ENCODE measurements at places on chromosomes 6 and 20.
A peak's percentile ranks its signal among the peaks of the same experiment; 100 is the strongest.

DNA sequence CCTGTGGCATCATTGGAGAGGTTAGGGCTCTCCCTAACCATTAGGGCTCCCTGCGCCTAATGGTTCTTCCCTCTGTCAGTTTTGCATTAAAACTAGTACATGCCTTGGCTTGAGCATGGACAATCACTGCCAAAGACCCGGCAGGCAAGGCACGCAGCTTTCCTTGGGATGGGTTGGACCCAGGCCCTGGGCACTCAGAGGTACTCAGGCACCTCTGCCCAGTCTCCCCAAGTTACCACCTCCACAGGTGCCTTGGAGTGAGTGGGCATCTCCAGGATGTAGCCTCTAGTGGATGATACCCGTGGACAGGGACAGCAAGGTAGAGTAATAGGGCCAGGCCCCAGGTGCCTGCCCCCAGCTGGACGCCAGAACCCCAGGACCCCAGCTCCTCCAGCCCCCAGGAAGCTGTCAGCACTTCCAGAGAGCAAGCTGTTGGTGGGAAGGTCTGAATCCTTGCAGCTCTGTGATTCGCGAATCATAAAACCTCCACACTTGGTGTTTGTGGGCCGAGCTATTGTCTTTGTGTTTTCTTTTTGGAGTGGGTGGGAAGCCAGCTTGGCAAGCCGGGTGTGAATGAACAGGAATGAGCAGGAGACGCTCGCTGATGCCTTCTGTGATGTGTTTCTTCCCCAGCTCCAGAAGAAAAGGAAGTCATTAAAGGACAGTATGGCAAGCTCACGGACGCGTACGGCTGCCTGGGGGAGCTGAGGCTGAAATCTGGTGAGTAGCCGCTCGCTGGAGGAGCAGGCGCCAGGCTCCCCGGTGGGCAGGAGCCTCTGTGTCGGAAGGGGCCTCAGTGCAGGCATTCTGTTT, 35.1 kb downstream of the SYNJ2 start:
- no peak for DNase-seq

GRCh38 chr6:136920216-136920615, 1.9 kb upstream of the SLC35D3 start:
- DNase-seq, result no peak

GRCh38 chr6:21508753-21509152, 84.8 kb upstream of the SOX4 start:
- no peak for DNase-seq

DNA sequence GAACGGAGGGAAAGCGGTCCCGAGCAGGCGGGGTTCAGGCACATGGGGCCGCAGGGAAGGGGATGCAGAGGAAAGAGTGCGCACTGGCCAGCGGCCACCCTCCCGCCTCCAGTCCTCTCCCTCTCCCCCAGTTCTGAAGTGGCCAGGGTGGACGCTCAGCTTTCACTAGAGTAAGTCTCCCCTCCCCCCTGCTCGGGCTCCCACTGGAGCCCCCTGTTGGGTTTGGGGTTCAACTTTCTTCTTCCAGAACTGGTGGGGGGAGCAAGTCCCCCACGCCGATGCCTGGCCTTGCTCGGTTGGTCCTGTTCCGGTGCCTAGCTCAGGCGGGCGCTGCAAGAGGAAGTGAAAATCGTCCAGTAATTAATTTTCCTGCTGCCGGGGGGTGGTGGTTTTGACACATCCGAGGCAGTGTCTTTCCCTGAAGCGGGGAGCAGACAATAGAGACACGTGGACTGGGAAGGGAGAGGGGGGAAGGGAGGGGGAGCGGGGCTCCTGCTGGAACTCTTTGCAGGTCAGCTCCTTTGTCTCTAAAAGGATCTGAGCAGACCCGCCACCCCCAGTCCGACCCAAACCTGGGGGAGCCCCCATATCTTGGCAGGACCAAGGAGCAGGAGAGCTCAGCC, 824 bp upstream of the SCRT2 start:
- DNase-seq, result no peak

GRCh38 chr6:118367314-118367713, 180.8 kb upstream of the PLN start:
- no peak for DNase-seq

- no peak for DNase-seq
Observed at GRCh38 chr20:31670371-31671228, 32.9 kb downstream of the COX4I2 start.

GRCh38 chr6:6749702-6750491, 161.4 kb downstream of the LY86 start:
- DNase-seq, result no peak

DNA sequence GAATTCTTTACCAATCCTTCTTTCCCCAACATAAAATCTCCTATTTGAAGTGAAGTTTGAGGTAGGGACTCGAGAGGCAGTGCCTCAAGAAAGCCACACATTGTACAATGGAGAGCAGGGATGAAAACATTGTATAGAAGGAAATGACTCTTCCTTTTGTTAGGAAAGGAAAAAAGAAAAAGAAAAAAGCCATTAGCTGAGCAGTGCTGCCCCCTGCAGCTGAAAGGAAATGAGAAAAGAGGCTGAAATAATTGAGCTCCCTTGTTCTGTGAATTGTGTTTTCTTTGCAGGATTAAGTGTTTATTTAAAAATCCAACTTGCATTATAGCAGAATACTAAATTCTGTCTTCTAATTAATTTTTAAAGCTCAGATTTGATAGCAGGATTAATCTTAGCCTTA, 162.9 kb upstream of the SASH1 start:
- DNase-seq, result no peak

GRCh38 chr6:33313709-33314514, at the start of gene TAPBP:
TAPBP (minus strand) TSS chr6:33314078; CDS start chr6:33314041, 37 bp downstream.
- DNase-seq, result peak; percentile 78

- no peak for DNase-seq
Observed at GRCh38 chr6:91487696-91488392, 901.0 kb upstream of the MAP3K7 start.

DNA sequence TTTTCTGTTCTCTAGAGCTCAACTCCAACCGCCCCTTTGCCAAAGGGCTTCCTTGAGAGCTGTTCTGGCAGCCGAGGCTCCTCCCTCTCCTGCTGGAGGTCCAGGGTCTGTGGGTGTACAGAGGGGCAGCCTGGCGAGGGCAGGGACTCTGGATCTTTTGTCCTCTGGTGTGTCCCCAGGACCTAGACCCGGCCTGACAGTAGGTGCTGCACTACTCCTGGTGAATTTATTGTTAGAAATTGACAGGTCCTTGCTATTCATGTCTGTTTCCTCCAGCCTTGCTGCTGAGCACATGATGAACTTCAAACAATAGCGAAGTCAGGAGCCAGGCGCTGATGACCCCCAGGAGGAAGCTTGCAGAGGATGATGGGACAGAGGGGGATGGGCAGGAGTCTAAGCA, 234.7 kb upstream of the SULF2 start:
- no peak for DNase-seq

DNA sequence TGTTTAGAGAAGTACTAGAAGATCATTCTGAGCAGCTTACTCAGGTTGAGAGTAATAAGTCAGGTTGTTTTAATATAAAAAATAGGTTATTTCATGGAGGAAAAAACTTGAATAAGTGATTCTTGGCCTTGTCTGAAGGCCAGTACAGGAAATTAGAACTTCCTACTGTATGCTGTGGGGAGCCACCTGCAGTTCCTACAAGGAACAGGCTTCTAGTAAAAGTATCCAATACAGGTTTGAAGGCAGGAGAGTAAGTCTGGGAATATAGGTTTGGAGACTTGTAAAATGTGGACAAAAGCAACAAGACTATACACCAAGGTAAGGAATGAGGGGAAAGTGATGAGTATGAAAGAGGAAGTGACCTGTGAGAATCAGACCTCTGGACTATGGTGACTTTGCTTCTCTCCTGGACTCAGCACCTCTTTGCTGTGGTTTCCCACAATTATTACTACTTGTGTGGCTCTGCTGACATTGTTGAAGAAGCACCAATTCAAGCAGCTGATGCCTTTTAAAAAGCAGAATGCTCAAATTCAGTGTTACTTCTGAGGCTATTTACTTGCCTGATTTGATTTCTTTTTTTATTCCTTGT, 278.6 kb downstream of the TBC1D7 start:
- no peak for DNase-seq

DNA sequence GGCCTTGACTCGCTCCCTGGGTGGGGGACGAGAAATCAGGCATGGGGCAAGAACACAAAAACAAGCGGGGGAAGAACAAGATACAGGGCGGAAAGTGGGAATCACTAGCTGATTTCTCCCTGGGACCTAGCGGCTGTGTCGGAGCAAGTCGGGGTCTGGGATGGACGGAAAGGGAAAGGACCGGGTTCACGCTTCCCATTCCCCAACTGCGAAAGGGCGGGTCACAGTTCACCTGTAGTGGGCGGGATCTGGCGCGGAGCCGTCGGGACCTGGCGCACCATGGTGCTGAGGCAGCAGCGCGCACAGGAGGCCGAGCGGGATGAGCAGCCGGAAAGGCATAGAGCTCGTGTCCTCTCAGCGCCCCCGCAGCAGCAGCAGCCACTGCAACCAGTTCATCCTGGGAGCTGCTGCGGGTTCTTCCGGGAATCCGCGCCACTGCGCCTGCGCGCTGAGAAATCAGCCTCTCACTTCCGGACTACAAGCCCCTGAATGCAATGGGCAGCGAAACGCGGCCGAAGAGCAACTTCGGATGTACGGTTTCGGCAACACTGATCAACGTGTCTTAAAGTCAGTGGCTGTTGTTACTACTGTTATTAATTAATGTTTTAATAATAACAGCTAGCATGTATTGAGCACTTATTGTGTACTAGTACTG, at the start of gene EDEM2:
TSS of gene EDEM2 (minus strand) at position 417 of the 655 bp plus-strand sequence. CDS start at position 339, 78 bp downstream.
- DNase-seq, result peak; percentile 96

- no peak for DNase-seq
Observed at GRCh38 chr6:25287941-25288340, 8.8 kb downstream of the CARMIL1 start.

GRCh38 chr6:41426438-41426851, 91.0 kb downstream of the NCR2 start:
- DNase-seq, result no peak

DNA sequence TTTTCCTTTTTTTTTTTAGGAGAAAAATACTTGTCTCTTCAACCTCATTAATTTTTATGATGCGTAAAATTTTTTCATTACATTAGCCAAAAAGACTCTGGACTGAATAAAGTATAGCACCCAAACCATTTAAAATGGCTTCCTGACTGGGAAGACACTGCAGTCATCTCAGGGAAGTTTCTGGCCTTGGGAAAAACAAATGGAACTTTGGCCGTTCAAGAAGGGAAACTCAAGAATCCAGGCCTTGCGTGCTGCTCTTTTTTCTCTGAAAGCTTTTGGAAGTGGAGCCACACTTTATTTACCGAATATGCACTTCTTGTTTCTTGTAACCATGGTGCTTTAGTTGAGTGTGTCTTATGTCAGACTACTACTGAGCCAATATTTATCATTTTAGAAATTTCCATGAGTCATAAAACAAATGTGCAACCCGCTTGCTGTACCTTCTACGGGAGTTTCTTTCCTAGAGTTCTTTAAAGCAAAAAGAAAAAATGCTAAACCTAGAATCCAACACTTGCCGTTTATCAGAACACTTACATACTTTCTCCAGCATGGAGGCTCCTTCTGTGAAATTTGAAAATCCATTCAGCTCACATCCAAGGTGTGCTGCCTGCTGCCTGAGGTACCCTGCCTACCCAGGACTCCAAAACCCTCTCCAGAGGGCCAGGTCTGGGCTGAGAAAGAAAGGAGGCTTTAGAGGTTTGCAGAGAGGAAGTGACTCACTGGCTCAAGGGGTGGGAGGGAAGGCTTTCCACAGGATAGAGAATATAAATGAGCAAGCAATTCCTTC, 11.5 kb upstream of the DSTN start:
- DNase-seq, result no peak

DNA sequence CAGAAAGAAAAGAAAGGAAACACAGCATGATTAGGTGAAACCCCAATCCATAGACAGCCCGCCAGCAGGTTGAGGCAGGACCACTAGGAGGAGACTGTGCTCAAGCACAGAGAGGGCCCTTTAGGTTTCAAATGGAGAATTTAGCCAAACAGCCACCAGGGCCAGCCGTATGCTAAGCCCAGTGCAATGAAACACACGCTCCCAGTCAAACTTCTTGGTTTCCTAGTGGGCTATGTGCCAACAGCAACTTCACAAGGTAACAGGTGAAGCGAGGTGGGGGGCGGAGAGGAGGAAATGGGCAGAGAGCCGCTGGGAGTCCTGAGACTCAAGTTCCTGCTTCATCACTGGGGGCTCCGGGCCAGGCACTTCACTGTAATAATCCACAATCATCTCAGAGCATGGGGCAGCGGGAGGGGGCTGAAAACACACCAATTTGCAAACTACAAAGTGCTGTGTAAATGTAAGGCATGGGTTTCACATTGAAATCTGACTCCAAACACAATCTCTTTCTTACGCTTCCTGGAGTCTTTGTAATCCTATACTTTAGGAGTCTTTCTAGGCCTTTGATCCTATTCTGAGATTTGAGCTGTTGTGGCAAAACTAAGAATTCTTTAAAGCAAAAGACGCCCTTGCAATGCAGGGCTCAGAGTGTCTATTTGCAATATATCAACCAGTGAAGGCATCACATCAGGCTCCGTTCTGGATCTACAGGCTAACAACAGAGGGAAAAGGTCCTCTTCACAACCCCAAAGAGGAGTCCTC, 117.3 kb downstream of the OPRM1 start:
- no peak for DNase-seq

DNA sequence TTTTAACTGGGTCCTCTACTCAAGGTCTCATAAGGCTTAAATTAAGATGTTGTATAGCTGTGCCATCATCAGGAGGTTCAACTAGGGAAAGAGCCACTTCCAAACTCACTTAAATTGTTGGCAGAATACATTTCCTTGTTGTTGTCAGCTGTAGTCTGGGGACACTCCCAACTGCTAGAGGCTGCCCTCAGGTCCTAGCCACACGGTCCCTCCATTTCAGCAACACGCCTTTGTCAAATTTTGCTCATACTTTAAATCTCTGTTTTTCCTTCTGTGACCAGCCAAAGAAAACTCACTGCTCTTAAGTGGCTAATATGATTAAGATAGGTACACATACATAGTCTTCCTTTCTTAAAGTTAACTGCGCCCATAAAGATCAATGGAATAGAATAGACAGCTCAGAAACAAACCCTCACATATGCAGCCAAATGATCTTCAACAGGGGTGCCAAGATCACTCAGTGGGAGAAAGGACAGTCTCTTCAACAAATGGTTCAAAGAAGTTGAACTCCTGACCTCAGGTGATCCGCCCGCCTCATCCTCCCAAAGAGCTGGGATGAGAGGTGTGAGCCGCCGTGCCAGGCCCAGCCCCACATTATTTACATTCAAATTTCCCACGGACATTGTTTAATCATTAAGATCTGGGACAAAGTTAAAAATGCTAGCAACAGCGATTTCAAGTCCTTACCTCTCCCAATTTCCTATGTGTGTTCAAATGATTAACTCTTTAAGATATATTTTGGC, 76.4 kb upstream of the ELOVL5 start:
- no peak for DNase-seq

- DNase-seq, result no peak
Observed at GRCh38 chr6:140663094-140663493, 1288.6 kb upstream of the CITED2 start.

DNA sequence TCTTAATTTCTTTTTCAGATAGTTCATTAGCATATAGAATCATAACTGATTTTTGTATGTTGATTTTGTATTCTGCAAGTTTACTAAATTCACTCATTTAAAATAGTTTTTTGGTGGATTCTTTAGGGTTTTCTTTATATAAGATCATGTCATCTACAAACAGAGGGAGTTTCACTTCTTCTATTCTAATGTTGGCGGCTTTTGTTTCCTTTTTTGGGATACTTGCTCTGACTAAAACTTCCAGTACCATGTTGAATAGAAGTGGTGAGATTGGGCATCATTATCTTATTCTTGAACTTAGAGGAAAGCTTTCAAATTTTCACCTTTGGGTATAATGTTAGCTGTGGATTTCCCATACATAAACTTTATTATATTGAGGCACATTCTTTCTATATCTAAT, 296.9 kb downstream of the BCKDHB start:
- DNase-seq, result no peak
